ENCODE measurements at places on chromosomes 1 and 21. TPM values are rescaled to one million over a fixed set of nuclear protein-coding genes. Genes with fewer than 3 reads are reported as not detected.

DNA sequence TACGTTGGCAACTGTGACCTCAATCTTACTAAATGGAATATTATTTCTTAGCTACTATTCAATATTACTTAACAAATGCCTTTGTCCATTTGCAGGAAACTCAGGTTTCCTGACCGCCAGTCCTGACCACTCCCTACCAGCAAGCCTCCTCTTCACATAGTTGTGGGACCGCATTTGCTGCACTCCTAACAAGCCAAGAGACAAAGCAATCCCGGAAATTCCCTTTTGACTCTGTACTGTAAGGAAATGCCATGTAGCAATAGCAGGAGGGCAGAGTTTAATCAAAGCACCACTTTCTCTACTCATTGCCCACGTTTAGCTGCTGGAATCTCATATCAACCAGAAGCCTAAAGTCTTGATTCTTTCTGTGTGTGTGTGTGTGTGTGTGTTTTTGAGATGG is 28.1 kb upstream of the ACBD6 start:
- peak; percentile 43 for DNase-seq

GRCh38 chr1:145877923-145878486 is 7.7 kb downstream of the ANKRD35 start:
- DNase-seq = no peak

DNA sequence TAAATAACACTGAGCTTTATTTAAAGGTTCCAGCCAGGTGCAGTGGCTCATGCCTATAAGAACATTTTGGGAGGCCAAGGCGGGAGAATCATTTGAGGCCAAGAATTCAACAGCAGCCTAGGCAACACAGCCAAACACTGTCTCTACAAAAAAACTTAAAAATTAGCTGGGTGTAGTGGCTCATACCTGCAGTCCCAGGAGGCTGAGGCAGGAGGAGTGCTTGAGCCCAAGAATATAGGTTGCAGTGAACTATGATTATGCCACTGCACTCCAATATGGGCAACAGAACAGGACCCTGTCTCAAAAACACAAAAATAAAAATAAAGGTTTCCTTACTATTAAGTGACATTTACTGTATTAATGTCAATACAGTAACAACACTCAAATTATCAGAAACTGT is 2.1 kb downstream of the TAF12 start:
- no peak for DNase-seq

Gene PLA2G2F
- polyA plus RNA-seq = not detected

Gene VASH2
- 0.19 TPM for polyA plus RNA-seq
